WTC11 (cell line): ENCODE measurements at places on chromosomes 7 and 10. TPM values are rescaled to one million over a fixed set of nuclear protein-coding genes. Genes with fewer than 3 reads are reported as not detected.

GRCh38 chr10:83212632-83213334 lies 926.5 kb upstream of the GHITM start:
- DNase-seq, result no peak

DNA sequence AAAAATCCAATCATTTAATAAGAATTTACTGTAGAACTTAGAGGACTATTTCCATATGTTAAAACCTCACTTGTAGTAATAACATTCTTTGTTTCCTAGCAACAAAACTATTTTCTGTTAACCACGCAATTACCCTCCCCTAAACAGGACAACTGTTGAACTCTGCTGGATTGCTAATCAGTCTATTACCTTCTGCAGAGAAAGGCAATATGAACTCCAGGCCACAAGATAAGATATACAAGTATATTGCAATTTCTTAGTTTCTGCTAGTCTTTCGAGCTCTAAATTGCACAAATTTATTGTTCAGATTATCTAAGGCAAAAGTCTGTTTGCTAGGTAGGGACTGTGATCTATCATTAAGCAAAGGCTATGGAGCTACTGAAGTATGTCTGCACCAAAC lies 920.1 kb upstream of the LRRN3 start:
- DNase-seq, result no peak

DNA sequence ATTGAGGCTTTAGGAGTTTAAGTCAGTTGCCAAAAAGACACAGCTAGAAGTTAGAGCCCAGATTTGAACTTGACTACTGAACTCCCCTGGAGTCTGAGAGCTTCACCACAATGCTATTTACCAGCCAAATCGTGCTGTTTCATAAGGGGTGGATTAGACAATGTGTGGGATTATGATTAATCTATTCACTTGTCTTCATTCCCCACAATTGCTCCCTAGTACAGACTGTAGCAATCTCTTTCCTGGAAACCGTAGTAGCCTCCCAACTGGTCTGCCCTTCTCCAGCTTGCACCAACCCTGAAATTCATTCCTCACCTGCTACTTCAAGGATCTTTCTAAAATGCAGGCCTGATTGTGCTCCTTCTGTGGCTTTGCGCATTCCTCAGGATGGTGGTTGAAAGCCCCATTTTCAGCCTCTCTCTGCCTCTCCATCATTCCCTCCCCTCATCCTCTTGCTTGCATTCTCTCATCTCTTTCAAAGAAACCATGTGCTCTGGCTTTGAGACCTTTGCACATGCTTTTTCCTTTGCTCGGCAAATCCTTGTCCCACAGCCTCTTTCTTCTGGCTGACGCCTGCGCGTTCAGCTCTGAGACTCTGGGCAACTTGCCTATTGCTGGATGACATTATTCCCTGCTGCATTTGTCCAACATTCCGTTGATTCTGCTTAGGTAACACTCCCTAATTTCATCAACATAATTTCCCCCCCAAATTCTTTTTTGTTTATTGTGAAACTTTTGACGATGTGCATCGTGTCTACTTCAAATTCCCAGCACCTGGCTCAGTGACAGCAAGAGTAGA lies 145.1 kb downstream of the ADRA2A start:
- DNase-seq, result no peak

DNA sequence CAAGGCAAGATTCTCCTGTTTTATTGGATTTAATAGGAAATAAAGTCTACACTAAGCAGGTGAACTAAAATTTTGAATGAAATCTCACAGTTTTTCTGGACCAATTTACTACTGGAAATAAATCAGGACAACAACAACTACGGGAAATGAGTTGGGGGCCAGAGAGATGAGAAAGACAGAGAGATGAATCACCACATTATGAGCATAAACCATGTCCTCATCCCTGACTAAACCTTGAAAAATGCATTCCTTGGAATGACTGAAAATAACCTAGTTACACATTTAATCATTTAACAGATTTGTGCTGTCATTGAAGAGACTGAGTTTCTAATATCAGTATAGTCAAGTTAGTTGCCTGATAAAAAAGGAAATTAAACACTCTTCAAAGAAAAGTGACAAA lies 608.4 kb upstream of the KCND2 start:
- no peak for DNase-seq

DNA sequence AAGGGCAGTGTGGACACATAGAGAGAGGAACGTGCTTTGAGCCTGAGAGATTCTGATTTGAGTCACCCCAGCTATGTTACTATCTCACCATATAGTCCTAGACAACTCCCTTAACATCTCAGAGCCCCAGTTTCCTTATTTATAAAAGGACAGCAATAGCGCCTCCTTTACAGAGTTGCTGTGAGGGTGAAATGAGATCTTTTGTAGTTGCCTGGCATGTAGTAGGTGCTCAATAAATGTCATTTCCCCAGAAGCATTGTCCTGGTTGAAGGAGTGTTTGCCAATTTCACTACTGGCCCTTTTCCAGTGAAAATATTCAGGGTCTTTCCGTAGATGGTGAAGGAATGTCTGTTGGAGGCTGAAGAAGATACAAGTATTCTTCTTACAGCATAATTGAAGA lies 51.3 kb upstream of the FAM180A start:
- DNase-seq, result no peak

GRCh38 chr10:51425431-51425830 lies 274.0 kb downstream of the CSTF2T start:
- DNase-seq, result no peak

GRCh38 chr10:55320187-55320700 lies 519.2 kb upstream of the PCDH15 start:
- DNase-seq, result no peak

The MUC12 gene
- 5.7 to 6.5 TPM (median 5.8 TPM) in 3 replicates for total RNA-seq

The SLC39A12 gene
- total RNA-seq, result not detected in 3 replicates

The SPDYE17 gene
- not detected in 3 replicates for total RNA-seq

The TRIM50 gene
- total RNA-seq, result 0.15 to 0.16 TPM in 2 of 3 replicates, not detected in the other
